ENCODE measurements at places on chromosomes 13 and 19.

DNA sequence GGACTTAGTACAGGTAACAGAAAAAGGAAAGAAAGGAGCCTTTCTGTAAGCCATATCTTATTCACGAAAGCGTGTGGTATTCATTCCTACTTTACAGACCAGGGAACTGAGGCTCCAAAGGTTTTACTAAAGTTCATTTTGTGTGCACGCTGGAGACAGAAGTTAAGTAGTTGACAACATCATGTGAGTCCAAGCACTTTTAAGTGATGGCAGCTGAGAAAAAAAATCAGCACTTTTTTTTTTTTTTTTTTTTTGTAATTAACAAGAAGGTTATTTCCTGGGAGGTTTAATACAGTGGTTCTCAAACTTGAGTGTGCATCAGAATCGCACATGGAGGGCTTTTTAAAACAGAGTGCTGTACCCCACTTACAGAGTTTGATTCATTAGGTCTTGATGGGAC, 2.0 kb downstream of the DNAJC3 start:
- DNase-seq, result no peak

DNA sequence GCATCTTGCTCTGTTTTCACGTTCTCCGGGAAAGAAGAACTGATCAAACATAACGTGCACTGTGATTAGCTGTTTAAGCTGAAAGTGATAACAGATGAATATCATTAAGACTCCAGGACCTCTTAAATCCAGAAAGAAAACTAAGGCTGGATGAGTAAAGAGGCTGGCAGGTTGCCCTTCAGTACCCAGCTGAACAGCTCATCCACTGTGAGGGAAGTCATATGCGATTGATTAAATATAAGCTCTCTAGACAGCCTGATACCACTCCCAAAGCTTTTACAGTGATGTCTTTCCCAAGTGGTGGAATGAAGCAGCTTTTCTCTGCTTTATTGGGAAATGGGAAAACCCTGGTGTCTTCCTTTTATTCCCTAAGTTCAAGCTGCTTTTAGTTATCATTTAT, 116.9 kb downstream of the EFNB2 start:
- no peak for DNase-seq

DNA sequence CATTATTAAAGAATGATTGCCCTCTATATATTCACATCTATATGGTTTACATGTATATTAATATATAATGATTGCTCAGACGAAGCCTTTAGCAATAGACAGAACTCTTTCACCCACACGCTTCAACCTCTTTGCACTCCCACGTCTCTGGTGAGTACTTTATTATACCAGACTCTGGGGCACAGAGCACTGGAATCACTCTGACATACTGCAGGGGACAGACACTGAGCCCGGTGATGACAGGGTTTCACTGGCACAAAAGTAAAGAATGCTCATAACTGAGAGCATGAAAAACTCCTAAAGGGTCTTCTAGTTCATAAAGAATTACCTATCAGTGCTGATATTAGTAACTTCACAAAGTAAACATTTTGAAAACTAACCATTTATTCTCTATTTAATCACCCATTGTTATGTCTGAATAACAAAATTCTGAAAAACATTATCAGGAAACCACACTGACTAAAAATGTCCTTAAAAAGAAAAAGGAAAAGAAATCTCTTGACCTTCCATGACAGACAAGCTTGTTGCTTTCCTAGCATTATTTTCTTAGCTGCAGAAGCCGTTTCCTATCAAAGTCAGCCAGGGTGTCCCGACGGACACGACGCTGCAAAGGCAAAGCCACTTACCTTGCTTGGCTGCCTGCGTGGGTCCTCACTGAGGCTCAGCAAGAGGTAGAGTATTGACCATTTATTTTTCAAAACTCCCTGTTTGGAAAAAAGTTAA, 29.1 kb downstream of the TUBGCP3 start:
- DNase-seq, result no peak

DNA sequence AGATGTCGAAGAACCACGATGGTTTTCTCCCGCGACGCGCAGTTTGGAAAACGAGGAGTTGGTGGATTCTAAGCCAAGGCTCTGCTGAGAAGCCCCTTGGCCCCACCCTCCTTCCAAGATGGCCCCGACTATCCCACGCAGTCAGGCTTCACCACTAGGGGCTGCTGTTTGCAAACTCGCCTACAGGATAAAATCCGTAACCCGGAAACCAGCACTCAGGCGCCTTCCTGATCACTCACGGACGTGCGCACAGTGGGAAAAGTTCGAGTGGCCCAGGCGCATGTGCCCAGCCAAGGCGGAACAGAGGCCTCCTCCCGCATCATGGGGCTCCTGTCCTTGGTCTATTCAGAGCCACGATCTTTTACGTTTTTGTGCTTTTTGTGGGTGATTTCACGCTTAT, 19.2 kb upstream of the UQCR11 start:
- no peak for DNase-seq

DNA sequence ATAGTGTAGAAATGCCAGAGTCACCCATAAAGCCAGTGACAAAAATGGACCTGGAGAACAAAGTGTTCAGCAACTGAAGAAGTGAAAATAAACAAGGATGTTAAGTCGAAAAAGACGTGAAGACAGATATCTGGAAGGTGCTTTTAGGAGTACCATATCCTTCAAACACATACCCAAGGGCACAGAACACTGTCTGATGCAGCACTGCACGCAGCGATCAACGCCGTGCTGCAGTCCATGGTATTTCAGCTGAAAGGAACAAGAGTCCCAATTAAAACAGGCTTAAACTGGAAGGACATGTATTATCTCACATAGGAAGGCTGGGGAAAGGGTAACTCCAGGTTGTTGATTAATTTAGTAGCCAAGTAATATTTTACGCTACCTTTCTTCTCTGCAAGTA, 108.2 kb downstream of the SGCG start:
- no peak for DNase-seq

GRCh38 chr19:10194500-10195198, at the start of gene DNMT1:
Gene DNMT1 (minus strand): TSS chr19:10194953. CDS start chr19:10194899, 54 bp downstream.
- peak; percentile 97 for DNase-seq

DNA sequence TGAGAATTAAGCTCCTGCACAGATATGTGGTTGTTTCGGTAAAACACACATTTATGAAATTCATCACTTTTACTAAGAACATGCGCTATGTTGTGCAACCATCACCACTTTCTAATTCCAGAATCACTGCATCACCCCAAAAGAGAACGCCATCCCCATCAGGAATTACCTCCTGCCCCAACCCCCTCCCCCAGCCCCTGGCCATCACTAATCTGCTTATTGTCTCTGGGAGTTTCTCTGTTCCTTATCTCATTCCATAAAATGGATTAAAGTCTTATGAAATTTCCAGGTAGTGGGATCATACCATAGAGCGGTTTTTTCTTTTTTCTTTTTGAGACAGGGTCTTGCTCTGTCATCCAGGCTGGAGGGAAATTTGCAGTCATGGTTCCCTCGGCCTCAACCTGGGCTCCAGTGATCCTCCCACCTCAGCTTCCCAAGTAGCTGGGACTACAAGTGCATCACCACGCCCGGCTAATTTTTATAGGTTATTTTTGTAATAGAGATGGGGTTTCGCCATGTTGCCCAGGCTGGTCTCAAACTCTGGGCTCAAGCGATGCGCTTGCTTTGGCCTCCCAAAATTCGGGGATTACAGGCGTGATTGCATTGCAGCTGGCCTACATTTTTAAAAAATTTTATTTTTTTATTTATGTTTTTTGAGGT, 3.5 kb downstream of the ZSCAN5B start:
- no peak for DNase-seq

GRCh38 chr13:40194224-40194806, 472.1 kb downstream of the FOXO1 start:
- no peak for DNase-seq

- DNase-seq, result no peak
Measured at GRCh38 chr19:22422211-22422610, at the start of gene ZNF98. Gene ZNF98 (minus strand): TSS chr19:22422346. CDS start chr19:22422224, 122 bp downstream.

GRCh38 chr19:33499671-33500506, 21.7 kb downstream of the PEPD start:
- peak; percentile 6 for DNase-seq

DNA sequence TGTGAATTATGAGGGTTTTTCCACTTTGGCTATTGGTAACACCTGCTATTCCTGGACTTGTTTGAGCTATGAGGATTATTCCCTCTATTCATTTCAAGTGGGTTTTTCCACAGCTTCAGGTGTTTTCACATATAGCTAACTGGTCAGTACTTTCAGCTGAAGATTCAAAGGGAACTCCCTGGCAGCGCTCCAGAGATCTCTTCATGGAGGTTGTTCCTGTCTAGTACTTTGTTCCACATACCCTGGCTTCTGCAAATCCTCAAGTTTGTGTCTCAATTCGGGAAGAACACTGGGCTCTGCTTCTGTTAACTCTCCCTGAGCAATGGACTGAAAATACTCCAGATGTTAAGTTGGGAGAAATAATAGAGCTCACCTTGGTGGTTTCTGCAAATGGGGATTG, 5.6 kb upstream of the ZNF607 start:
- DNase-seq, result no peak

- no peak for DNase-seq
Measured at GRCh38 chr19:19296953-19297689, 23.2 kb downstream of the SUGP1 start.

DNA sequence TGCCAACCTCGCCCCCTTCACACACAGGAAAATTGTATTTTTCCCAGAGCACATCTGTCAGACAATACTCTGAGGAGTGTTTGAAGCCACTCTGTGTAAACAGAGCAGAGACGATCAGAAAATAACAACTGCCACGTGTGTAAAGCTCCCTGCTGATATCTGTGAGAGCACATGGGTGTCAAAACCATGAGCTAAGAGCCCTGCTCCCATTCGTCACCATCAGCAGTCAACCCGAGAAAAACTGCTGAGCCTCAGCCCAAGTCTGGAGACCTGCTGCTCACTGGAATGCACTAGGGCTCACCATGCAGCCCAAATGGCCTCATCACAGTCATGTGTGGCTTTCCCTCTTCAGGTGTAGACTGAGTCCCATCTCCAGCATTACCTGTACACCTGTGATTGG, 304.1 kb downstream of the FGF14 start:
- DNase-seq, result no peak

DNA sequence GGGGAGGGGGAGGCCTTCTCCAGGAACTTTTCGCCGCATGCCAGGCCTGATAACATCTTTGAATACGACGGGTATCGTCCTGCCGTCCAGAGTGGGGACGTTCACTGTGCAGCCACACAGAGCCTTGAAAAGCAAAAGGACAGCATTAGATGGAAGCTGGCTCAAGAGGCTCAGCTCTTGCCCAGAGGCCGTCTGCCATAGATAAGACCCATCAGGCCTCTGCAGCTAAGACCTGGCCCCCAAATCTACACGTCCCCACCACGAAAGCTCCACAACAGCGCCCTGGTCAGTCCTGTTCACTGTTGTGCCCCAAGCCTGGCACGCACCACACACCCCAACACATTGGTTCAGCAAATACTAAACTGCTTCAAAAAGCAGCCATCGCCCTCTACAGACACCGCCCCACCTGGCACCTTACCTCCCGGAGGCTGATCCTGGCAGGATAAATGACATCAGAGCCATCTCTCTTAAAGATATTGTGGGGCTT, 2.1 kb downstream of the DNAJB1 start:
- no peak for DNase-seq

DNA sequence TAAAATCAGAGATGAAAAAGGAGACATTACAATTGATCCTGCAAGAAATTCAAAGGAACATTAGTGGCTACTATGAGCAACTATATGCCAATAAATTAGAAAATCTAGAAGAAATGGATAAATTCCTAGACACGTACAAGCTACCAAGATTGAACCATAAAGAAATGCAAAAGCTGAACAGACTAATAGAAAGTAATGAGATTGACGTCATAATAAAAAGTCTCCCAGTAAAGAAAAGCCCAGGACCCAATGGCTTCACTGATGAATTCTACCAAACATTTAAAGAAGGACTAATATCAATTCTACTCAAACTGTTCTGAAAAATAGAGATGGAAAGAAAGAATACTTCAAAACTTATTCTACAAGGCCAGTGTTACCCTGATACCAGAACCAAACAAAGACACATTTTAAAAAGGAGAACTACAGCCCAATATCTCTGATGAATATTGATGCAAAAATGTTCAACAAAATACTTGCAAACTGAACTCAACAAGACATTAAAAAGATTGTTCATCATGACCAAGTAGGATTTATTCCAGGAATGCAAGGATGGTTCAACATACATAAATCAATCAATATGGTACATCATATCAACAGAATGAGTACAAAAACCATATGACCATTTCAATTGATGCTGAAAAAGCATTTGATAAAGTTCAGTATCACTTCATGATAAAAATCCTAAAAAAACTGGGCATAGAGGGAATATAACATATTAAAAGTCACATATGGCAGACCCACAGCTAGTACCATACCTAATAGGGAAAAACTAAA, 35.8 kb downstream of the UQCRFS1 start:
- DNase-seq, result no peak

DNA sequence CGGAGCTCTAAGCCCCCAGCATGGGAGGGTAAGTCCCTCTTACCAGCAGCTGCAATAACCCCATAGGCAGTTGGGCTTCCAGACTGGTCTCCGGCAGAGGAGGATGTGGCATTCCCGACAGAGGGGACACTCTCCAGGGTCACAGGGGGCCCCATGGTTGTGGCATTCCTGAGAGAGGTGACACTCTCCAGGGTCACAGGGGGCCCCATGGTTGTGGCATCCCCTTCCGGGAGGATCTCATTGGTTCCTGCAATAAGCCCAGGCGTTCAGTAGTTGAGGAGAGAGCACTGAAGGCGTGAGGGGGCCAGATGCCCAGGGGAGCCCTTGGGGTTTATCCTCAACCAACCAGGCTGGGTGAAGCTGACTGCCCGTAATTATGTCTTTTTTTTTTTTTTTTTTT, 5.4 kb downstream of the CD320 start:
- peak; percentile 28 for DNase-seq

Measured in mesothelial cell of epicardium (in vitro differentiated cells).